Neural crest cell (in vitro differentiated cells): ENCODE measurements at places on chromosomes 11 and 22. TPM values are rescaled to one million over a fixed set of nuclear protein-coding genes. Genes with fewer than 3 reads are reported as not detected.

- no peak for DNase-seq
These were observed 121.5 kb downstream of the CCDC34 start for GRCh38 chr11:27241311-27242122.

DNA sequence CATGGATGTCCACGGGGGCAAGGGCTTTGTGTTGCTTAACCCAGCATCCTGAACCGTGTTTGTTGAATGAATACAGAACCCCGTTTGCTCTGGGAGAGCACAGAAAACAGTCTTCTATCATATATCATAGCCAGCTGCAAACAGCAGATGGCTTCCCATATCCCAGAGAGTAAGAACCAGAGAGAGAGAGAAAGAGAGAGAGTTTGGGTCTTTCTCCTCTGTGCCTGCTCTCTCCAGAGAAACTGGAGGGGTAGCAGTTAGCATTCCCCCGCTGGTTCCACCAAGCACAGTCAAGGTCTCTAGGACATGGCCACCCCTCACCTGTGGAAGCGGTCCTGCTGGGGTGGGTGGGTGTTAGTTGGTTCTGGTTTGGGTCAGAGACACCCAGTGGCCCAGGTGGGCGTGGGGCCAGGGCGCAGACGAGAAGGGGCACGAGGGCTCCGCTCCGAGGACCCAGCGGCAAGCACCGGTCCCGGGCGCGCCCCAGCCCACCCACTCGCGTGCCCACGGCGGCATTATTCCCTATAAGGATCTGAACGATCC lies 440 bp upstream of the TIMP3 start:
- no peak for DNase-seq

GRCh38 chr11:64206457-64207255 lies at the start of gene FERMT3:
TSS of gene FERMT3 (plus strand) at chr11:64206721. CDS start at chr11:64207365, 644 bp downstream.
- no peak for DNase-seq

GRCh38 chr11:15825976-15826650 lies 530.2 kb downstream of the SOX6 start:
- no peak for DNase-seq

- DNase-seq = no peak
These were observed 47.6 kb downstream of the ELFN2 start for GRCh38 chr22:37379722-37380121.

DNA sequence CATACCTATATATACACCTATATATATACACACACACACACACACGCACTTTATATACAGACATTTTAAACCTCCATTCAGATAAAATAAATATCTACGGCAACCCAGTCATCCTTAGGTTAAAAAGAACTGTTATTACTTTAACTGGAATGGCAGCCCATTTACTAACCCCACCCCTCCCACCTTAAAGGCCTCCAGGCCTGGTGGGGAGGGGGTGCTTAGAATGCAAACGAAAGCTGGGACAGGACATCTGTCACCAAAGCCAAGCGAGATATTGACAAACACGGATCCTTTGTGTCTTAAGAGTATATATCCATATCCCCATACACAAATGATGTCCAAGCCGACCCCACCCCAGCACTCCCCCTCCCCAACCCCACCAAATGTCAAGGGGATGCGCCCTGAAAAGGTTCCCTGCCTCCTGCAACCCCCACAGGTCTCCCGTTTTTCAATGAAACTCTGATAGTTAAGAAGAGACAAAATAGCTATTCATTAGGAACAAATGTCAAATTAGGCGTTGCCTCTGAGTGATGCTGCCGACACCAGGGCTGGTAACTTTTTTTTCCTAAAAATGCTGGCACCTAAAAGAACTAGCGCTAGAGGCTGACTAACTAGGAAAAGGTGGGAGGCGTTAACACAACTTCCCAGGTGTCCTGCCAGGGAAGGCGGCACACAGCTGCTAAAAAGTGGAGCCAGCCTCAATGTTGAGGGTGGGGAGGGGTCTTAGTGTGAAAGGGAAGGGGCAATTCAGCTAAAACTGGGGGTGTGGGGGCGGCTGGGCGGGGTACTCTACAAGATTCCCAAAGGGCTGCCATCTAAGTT lies 5.6 kb downstream of the MN1 start:
- DNase-seq = no peak

- no peak for DNase-seq
These were observed 8.0 kb downstream of the SLC16A8 start for GRCh38 chr22:38075961-38076360.

CCDC116 gene
- 1.2 and 1.3 TPM in 2 replicates for total RNA-seq

GLYAT gene
- total RNA-seq = not detected in 2 replicates

LARGE1 gene
- total RNA-seq = 33.0 and 34.5 TPM in 2 replicates
